ENCODE measurements at places on chromosomes 5 and 9.

GRCh38 chr9:78441822-78442431, 145.0 kb downstream of the PSAT1 start:
- DNase-seq = no peak

- DNase-seq = no peak
Observed at GRCh38 chr5:132451387-132451786, 39.2 kb downstream of the IRF1 start.

- DNase-seq = no peak
Observed at GRCh38 chr5:24439465-24439864, 205.3 kb downstream of the CDH10 start.

DNA sequence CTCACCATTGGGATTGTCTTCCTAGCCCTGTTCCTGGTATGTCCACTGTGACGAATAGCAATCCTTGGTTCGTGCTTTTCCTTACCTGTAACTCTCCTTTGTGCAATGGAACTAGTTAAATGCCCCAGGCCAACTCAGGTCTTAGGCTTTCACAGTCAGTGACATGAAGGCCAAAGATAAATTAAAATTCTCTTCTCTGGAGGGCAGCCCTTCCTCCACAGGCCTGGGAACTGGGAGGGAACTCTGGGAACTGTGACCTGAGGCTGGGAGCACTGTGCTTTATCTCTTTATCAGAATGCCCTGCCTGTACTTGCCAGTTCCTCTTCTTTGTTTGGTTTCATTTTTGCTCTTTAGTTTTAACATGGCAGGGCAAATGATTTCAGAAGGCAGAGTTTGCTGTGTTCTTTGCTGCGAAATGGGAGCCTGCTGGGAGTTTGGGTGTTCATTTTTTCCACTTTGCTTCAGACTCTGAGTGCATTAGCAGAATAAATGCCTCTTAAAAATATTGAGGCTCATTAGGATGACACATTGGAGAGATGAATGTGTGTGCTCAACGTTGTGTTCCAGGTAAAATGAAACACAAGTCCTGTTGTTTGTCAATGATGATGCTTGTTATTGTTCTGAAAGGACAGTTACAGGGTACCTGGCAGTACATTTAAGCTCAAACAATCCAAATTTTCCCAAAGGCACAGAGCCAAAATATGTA, 118.1 kb downstream of the NUDT12 start:
- no peak for DNase-seq

DNA sequence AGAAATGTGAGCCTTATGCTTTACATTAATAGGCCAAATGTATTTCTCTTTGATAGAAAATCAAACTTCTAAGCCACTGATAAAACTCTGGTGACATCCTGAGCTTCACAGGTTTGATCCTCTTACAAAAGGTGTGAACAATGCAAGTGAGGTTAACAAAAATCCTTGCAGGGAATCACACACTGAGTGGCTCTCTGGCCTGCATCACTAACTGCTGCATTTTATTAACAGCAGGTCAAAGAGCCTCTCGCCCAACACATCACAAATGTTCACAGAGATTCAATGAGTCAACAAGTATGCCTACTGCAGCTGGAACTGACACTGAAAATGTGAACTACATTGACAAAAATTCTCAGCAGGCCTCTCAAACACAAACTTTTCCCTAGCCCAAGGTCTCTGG, 122.3 kb downstream of the SEMA5A start:
- DNase-seq = no peak

- no peak for DNase-seq
Observed at GRCh38 chr9:115969096-115969495, 184.5 kb upstream of the PAPPA start.

GRCh38 chr5:168354397-168354796, 63.0 kb downstream of the WWC1 start:
- no peak for DNase-seq

- DNase-seq = no peak
Observed at GRCh38 chr5:140633021-140633471, at the start of gene CD14. CD14 (minus strand) TSS chr5:140633175; CDS start chr5:140633071, 104 bp downstream.

Data from activated CD4-positive, alpha-beta T cell treated with anti-CD3 and anti-CD28 coated beads, Interleukin-2, amount 50 U/mL, for 1 hour (primary cell).